Thymus (tissue), 14 donors: ENCODE measurements at places on chromosomes 7 and 10. TPM values are rescaled to one million over a fixed set of nuclear protein-coding genes. Genes with fewer than 3 reads are reported as not detected.

ANKRD7 gene
- 0.39 TPM for polyA plus RNA-seq

NRG3 gene
- 0.09 TPM for polyA plus RNA-seq

GSTK1 gene
- polyA plus RNA-seq: 141 TPM

SUGCT gene
- 5.5 TPM for polyA plus RNA-seq

TMEM176B gene
- 34.7 TPM for polyA plus RNA-seq

MYH16 gene
- polyA plus RNA-seq: 0.09 TPM

ATOH7 gene
- polyA plus RNA-seq: 0.16 TPM

DPYSL4 gene
- 0.89 TPM for polyA plus RNA-seq

TBX20 gene
- polyA plus RNA-seq: not detected

SMO gene
- polyA plus RNA-seq: 4.6 TPM

- peak; percentile 52 for DNase-seq
These were observed 157.3 kb downstream of the CTTNBP2 start for GRCh38 chr7:117715784-117716445.

- DNase-seq: no peak
These were observed 64.3 kb downstream of the AP3M1 start for GRCh38 chr10:74086317-74086716.

DNA sequence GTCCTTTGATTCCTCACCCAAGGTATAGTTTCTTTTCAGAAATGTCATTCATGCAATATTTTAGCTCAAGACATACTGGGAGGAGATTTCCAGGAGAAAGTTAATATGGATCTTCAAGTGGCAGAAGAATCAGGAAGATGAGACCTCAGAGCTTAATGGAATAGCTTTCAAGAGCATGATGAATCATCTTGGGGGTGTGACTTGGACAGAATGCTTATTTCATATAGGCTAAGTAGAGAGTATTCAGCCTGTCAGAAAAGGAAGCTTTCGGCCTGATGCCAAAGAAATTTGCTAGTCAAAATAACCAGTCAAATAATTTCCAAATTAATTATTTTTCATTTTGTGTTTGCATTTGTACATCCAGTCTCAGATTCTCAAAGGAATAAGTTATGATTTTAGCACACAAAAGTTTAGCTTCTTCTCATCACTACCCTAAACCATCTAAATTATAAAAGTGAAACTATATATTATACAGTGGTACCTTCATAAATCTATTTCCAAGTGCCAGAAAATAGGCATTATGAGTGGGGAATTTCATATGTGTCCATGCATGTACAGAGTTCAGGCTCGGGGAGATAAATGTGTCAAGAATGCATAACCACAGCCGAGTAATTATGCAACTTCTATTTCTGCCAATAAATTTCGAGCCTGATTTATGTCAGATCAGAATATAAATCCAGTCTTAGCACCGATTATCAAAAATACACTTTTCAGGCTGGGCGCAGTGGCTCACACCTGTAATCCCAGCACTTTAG lies 27.3 kb upstream of the CALD1 start:
- DNase-seq: no peak

GRCh38 chr10:124150807-124151417 lies 57.5 kb upstream of the CHST15 start:
- no peak for DNase-seq

- peak; percentile 62 for DNase-seq
These were observed 177.1 kb upstream of the SVIL start for GRCh38 chr10:29811751-29812427.

DNA sequence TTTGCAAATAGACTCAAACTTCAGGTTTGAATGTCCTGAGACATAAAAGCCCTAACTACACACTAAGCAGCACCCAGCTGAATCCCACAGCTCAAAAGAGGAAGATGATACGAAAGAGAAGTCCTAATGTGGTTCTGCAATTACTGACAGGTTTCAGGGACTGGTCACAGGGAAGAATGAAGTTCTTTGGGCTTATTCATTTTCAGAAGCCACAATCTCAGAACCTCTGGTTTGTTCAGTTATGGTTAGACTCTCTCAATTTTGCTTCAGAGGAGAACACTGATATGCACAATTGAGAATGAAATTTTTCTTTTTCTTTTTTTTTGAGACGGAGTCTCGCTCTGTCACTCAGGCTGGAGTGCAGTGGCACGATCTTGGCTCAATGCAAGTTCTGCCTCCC lies 94.6 kb upstream of the FAM180A start:
- no peak for DNase-seq

GRCh38 chr7:133573554-133574265 lies 320.8 kb downstream of the EXOC4 start:
- no peak for DNase-seq

DNA sequence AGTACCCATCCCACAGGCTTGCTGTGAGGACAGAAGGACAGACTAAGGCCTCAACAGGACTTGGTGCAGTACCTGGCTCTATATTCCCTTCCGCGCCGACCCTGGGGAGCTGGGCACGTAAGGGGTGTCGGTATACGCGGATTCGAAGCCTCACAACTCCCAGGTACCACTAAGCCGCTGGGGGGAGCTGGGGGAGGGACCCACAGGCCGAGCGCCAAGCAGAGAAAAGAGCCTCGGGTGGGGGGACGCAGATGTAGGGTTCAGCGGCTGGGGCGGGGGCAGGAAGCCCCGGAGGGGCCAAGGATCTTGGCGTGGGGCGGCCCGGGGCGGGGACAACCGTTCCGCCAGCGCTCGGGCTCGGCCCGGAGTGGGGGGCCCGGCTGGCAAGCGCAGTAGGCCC lies 126.4 kb upstream of the ZNF746 start:
- DNase-seq: peak; percentile 57

- DNase-seq: no peak
These were observed 530.6 kb downstream of the PHTF2 start for GRCh38 chr7:78329001-78329655.

- no peak for DNase-seq
These were observed 48.9 kb upstream of the PFKFB3 start for GRCh38 chr10:6153845-6154244.

GRCh38 chr10:124619802-124620490 lies 124.2 kb downstream of the FAM53B start:
- no peak for DNase-seq

GRCh38 chr10:31866118-31866670 lies 62.4 kb downstream of the ARHGAP12 start:
- DNase-seq: no peak

GRCh38 chr7:138882249-138882648 lies 84.3 kb upstream of the ATP6V0A4 start:
- DNase-seq: no peak
